Stimulated activated CD4-positive, alpha-beta T cell treated with anti-CD3 and anti-CD28 coated beads, Interleukin-15, amount 100 ng/mL, for 1 hour (primary cell): ENCODE measurements at places on chromosomes 2 and 18.

- DNase-seq: no peak
Observed at GRCh38 chr2:26141145-26141769, 31.6 kb upstream of the GAREM2 start.

DNA sequence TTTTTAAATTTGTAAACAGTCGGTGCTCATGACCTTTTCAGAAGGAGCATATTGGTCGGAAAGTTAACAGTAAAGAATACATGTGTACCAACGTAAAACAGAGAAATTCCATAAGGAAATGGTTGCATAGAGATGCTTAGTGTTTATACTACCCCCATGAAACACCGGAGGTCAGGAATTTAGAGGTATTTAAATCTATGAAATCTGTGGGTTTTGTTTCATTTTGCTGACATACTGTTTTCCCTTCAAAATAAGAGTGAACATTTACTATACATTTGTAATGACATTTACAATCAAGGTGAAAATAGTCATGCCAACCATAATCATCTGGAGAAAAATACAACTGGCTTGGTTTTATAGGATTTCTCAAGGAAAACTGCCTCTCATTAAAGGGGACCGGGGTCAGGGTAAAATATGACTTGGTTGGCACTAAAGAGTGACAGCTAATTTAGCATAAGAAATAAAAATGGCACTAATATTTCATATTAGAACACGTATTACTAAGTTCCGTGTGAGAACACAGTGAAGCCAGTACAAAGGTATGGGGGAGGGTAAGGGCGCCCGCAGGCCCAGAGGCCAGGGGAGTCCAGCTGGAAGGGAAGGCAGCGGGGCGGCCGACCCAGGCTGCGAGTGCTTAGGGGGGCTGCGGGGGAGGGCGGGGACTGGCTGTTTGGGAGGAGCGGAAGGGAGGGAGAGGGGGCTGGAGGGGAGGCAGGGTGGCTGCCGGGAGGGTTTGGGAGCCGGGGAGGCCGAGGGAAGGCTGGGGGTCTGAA lies 1.1 kb upstream of the RNU4ATAC start:
- DNase-seq: no peak

- DNase-seq: no peak
Observed at GRCh38 chr18:70907673-70908072, 618.8 kb downstream of the SOCS6 start.

DNA sequence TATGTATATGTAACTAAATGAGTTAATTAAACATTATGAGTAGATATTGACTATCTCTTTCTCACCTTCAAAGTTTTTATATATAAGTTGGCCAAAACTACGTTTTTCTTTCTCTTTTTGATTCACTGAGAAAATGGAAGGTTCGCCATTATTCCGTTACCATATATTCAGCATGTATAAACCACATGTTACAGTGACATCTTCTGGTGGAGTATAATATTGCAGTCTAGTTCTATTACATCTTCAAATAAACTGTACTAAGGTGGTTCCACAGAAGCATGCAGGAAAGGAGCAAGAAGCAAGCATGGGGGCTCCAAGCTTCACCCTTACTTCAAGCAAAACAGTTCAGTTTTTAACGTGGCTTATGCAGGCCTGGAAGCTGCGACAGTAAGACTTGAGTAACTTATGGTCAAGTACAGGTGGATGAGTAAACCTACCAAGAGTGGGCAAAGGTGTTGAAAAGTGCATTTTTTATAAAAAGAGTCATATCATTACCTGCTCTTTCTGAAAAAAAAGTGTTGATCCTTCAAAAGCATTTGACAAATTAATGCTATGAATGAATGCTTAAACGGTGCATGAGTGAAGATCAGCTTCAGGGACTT lies 129.8 kb upstream of the RAB6C start:
- DNase-seq: no peak

DNA sequence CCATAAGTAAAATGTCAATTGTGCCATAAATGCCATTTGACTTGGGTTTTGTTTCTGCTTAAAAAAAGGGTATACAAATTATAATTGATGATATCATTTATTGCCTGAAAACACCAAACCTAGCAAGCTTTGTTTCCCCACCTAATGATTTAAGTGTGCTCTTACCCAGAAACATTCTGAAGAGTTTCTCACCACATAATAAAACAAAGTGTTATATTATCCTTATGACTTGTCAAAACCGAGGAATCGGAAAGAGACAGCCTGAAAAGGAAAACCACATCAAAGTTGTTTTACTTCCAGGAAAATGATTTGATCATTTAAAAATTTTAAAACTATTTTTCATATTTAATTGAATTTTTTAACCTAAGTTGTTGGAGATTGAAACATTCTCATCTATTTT lies 170.5 kb upstream of the SLC39A10 start:
- no peak for DNase-seq

GRCh38 chr2:235709124-235709813 lies 215.4 kb downstream of the AGAP1 start:
- DNase-seq: no peak

GRCh38 chr2:235698491-235698890 lies 204.6 kb downstream of the AGAP1 start:
- DNase-seq: no peak

DNA sequence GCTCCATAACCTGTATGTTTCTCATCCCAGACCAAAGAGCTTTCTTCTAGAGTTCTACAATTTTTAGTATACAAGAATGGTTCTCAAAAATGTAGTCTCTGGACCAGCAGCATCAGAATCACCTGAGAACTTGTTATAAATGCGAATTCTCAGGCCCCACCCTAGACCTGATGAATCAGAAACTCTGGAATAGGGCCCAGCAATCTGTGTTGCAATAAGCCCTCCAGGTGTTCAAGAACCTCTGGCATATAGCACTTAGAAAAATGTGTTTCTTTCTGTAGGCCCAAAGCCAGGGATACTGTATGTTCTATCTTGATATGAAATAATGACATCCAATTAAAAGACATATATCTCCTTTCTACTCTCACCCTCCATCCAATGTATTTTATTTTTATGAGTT lies 10.4 kb downstream of the PAIP2B start:
- no peak for DNase-seq

GRCh38 chr2:31322371-31322770 lies 88.4 kb downstream of the EHD3 start:
- DNase-seq: no peak

DNA sequence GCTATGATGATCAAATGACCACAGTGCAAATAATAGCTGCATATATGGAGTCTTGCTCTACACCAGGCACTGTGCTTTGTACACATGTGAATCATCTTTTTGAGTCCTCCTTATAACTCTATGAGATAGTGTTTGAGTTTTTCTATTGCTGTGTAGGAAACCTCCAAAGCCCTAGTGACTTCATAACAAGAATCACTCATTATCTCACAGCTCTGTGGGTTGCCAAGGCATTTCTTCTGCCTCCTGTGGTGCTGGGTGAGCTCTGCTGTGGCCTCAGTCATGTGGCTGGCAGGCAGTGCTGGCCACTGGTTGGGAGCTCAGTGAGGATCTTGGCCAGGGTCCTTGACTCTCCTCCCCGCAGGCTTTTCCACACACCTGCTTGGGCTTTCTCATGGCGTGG lies 153.4 kb downstream of the CAPN13 start:
- DNase-seq: no peak

- DNase-seq: no peak
Observed at GRCh38 chr18:36629138-36629530, 199.7 kb downstream of the TPGS2 start.

- no peak for DNase-seq
Observed at GRCh38 chr2:96407919-96408550, 72.5 kb downstream of the NCAPH start.

GRCh38 chr2:73859721-73860586 lies 31.2 kb downstream of the STAMBP start:
- no peak for DNase-seq

GRCh38 chr2:36449213-36449612 lies 93.6 kb downstream of the CRIM1 start:
- DNase-seq: no peak

GRCh38 chr2:6143812-6144211 lies 451.6 kb downstream of the SOX11 start:
- no peak for DNase-seq

GRCh38 chr2:148515976-148516375 lies 128.6 kb upstream of the EPC2 start:
- no peak for DNase-seq

- no peak for DNase-seq
Observed at GRCh38 chr2:209097168-209097567, 326.7 kb upstream of the MAP2 start.
